ENCODE measurements at places on chromosomes 6 and 20. TPM values are rescaled to one million over a fixed set of nuclear protein-coding genes. Genes with fewer than 3 reads are reported as not detected.

The PAK5 gene
- not detected for total RNA-seq

DNA sequence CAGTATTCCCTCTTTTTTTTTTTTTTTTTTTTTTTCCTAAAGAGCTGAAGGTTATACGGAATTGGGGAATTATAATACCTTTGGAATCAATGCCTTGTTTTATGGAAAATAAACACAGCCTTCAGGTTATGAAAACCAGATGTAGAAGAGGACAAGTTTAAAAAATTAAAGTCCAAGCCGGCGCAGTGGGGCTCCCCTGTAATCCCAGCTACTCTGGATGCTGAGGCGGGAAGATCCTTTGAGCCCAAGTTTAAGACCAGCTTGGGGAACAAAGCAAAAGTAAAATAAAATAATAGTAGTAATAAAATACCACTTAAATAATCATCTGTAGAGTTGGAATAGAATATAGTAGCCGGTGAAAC lies 57.3 kb downstream of the TRIM38 start:
- no peak for DNase-seq

DNA sequence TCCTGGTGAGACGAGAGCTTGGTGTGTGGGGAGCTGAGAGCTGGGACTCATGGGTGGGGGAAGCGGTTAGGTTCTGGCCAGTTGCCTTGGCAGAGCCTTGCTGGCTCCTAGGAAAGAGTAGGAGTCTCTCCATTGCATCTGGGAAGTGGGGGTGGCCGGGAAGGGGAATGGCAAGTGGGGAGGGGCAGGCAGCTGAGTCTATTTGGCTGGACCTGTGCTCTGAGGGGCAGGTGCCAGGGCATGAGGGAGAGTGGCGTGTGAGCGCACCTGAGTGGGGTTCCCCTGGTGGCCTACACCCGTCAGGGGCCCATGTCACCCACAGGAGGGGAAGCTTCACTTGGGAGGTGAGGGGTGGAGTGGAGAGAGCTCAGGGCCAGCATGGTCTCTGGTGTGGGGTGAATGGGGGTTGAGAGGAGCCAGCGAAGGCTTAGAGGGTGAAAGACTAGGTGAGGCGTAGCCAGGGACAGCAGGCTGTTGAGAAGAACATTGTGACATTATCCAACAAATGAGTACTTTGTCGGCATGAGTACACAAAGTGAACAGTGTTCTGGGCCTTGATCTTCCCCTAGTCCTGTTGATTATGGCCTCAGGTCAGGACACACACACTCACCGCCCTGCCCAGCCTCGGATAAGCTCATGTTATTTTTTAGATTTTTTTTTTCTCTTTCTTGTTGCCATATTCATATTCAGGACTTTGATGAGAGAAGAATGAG lies 59.8 kb downstream of the FAM120B start:
- no peak for DNase-seq

GRCh38 chr6:166911248-166911677 lies 45.1 kb downstream of the RNASET2 start:
- DNase-seq, result no peak

The KIF25 gene
- total RNA-seq, result not detected

GRCh38 chr20:4040283-4041179 lies 25.2 kb upstream of the RNF24 start:
- no peak for DNase-seq

DNA sequence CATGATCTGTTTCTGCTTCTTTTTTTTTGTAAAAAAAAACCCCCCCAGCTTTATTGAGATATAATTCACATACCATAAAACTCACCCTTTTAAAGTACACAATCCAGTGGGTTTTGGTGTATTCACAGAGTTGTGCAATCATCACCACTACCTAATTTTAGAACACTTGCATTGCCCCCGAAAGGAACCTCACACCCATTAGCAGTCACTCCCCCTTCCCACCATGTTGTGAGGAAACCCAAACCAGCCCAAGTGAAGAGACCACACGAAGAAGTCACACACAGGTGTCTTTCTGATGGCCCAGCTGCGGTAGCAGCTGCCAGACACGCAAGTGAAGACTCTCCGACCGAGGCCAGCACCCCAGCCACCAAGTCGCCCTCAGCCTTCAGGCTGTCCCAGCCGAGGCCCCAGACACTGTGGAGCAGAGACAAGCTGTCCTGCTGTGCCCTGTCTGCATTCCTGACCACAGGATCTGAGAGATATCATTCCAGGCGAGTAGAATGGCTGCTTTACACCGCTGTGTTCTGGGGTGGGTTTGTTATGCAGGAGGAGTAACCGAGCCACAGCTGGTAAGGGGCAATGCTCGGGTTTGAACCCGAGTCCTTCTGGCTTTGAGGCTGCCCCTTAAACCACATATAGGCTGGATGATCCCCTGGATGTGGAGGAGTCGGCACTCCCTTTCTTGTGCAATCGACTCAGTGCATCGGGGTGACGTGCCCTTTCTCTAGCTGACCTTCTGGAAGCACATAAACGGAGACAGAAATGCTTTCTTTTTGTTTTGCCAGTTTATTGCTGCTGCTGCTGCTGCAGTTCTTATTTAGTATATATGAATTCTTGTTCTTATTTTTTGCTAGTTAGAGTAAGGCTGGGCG lies 59.1 kb upstream of the PTPN1 start:
- no peak for DNase-seq

The SPATA25 gene
- 32.8 TPM for total RNA-seq

DNA sequence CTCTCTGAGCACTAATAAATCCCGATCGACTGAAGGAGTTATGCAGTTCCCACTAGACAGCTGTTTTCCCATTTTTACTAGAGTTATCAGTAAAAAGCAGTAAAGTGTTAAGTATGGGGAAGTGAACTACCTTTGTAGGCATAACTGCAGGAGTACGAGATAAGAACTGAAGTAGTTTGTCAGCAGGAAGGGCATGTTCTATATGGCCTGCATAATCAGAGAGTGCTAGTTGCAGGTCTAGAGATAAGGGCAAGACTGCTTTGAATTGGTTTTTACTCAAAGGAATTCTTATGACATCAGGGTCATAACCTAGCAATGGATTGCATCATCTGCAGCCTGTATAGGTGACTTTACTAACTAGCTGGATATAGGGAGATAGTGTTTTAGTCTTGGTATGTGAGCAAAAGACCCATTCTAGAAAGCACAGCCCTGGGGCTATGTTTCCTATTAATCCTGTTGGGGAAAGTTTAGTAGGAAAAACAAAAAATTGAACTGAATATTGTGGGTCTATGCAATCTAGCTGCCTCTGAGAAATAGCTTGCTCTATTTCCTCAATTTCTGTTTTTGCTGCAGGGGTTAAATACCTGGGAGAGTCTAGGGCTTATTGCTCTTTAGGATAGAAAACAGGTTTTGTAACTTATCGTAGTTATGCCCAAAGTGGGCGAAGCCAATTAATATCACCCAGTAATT lies 22.6 kb upstream of the CRISP1 start:
- no peak for DNase-seq

DNA sequence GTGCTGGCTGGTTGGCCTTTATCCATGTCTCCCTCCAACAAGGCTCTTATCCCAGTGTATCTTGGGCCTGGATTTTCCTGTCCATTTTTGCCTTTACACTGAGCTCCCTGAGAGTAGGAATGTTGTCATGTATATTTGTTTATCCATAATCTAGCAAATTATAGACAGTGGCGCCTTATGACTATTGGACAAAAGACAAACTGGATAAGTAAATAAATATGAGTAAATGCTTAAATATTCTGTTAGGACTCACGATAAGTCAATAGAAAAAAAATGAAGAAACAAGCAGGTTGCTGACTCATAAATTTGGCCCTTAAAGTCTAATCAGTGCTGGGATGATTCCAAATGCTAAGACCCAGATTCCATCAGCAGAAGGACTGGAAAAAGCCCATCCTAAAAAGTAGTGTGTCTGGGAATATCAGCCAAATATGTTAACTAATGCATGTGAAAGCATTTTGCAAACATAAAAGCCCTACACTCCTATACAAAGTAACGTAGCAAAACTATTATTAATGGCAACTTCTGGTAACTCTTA lies 55.0 kb upstream of the PCSK2 start:
- DNase-seq, result no peak

The EEF1A1 gene
- 4,361 TPM for total RNA-seq

The HCK gene
- total RNA-seq, result 16.8 TPM

The BHLHE23 gene
- total RNA-seq, result not detected

The SSTR4 gene
- total RNA-seq, result not detected

GRCh38 chr6:20744911-20745557 lies 210.8 kb downstream of the CDKAL1 start:
- no peak for DNase-seq

DNA sequence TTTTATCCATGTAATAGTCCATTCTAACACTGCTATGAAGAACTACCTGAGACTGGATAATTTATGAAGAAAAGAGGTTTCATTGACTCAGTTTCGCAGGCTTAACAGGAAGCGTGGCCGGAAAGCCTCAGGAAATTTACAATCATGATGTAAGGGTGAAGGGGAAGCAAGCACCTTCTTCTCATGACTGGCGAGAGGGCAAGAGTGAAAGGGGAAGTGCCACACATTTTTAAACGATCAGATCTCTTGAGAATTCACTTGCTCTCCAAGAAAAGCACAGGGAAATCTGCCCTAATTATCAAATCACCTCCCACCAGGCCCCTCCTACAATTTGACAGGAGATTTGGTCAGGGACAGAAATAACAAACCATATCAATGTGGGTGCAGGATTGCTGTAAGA lies 859.7 kb downstream of the EPHA7 start:
- DNase-seq, result no peak

The PGC gene
- 0.53 TPM for total RNA-seq

- no peak for DNase-seq
These were observed 282.1 kb downstream of the THBS2 start for GRCh38 chr6:168971549-168971948.
